Left hindlimb (tissue), 1 donor: ENCODE measurements at places on chromosomes 12 and 14.

DNA sequence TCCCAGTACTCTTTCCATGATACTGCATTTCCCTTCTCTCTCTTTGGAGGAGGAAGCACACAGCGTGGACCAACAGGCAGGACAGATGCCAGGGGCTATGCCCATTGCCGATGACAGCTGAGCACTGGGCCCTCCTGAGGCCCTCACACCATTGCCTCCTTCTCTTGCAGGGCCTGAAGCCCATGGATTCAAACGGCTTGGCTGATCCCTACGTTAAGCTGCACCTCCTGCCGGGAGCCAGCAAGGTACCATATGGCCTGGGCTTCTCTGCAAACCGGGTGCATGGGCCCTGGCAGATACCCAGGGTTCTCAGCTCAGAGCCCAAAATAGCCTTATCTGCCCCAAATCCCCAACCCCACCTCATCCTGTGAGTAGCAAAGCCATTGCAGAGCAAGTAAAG lies 25.2 kb upstream of the OAS1 start:
- DNase-seq = no peak

DNA sequence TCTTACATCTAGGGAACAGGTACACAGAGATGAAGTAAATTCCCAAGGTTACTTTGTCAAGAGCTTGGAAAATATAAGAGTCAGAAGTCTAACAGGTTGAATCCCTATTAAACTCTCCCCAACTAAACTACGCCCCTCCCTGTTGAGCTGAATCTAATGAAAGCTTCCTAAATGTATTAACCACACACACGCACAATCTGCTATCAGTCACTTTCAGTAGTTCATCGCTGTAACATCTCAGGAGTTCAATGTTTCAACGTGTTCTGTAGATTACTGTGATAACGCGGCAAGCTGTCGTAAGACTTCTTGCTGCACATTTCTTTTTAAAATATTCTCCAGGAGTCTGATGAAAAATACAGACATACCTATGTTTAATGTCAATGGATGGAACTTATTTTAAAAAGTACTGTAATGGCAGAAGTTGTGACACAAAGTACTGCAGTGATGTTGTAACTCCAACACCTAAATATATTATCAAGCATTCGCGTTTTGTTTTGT lies 612 bp upstream of the SLC25A3 start:
- DNase-seq = no peak

DNA sequence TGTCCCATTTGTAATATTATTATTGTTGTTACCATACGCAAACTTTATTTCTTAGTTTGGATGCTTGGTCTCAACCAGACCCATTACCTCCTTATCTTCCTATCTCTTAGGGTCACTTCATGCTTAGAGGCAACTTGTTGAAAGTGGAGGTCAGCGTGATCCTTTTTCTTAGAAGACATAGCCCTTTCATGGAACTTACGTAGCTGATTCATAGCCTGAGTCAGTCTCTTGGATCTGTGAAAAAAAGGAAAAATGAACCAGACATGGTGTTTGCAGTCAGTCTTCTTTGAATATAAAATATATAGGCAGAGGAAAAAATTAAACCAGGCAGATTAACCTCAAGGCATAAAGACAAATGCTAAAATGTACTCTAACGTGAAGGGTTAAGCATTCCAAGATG lies 613.7 kb downstream of the DIO2 start:
- no peak for DNase-seq

- DNase-seq = no peak
Measured at GRCh38 chr12:49231878-49232655, 32.8 kb upstream of the TUBA1C start.

- DNase-seq = no peak
Measured at GRCh38 chr14:23054000-23054811, 3.1 kb downstream of the CDH24 start.

- DNase-seq = no peak
Measured at GRCh38 chr12:51977320-51977753, 25.8 kb downstream of the ACVR1B start.

DNA sequence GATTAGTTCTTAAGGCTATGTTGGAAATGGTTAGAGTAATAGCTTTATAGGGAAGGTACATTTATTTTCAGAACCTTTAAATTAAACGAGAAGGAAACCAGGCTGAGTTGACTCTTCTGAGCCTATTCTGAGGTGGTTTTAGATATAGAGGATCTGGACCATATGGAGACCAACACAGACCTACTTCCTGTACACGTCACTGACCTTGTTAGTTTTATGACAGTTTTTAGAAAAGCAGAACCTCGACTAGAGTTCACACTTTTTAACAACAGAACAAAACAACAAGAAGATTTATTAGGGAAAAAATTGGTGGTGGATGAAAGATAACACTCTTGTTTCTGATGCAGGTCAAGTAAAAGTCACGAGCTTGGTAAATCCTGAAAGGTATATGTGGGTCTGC lies 107.1 kb downstream of the NPAS3 start:
- no peak for DNase-seq

- DNase-seq = no peak
Measured at GRCh38 chr12:12976366-12976765, 23.7 kb downstream of the HEBP1 start.

- DNase-seq = peak; percentile 10
Measured at GRCh38 chr14:101187816-101188570, 284.5 kb upstream of the RTL1 start.

DNA sequence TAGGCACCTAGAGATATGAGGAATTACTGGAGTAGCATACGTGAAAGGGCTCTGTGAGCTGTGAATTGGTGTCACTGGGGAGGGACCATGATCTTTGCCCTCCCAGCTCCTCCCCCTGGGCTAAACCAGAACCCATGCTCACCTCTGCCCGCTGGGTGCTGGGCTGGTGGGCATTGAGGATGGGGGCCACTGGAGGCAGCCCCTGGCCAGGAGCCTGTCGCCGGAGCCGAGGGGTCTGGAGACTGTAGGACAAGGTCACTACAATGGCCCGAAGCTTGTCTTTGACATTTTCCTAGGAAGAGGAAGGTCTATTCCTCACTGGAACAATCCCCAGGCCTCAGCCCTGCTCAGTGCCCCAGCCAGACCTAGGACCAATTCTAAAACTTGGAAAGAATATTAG lies 11.6 kb downstream of the ITGA7 start:
- DNase-seq = no peak

DNA sequence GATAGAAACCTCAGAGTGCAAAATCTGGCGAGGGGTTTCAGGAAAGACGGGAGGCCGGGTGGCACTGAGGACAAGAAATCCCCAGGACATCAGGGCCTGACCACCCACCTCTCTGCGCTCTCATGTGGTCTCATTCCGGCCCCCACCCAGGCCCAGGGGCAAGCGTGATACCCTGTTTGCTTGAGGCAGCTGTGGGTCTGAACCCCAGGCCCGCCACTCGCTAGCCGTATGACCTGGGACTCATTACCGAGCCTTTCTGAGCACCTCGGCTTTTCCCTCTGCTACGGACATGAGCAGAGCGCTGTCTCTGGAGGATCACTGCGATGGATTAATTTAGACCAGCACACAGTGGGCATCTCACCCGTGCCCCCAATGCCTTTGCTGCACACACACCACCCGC lies 25.5 kb upstream of the BCDIN3D start:
- no peak for DNase-seq

GRCh38 chr14:70257526-70257925 lies 68.8 kb upstream of the SLC8A3 start:
- no peak for DNase-seq

- DNase-seq = no peak
Measured at GRCh38 chr12:40226705-40227104, 1.9 kb downstream of the LRRK2 start.

- DNase-seq = no peak
Measured at GRCh38 chr14:55512421-55512820, 67.6 kb upstream of the KTN1 start.

DNA sequence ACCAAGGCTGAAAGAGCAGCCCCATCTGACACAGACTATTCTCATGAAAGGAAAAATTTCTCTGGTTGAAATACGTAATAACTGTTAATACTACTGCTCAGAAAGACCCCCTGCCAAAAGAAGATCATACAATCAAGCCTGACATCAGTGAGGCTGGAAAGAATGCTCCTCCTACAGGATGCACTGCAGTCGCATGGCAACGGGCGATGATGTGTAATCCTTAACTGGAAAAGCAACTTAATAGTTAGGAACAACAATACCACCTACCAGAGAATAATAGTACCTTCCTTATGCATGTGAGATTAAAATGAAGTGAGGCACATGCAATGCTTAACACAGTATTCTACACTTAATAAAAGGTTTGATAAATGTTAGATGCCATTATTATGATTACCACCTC lies 1.2 kb upstream of the GOLGA5 start:
- no peak for DNase-seq

DNA sequence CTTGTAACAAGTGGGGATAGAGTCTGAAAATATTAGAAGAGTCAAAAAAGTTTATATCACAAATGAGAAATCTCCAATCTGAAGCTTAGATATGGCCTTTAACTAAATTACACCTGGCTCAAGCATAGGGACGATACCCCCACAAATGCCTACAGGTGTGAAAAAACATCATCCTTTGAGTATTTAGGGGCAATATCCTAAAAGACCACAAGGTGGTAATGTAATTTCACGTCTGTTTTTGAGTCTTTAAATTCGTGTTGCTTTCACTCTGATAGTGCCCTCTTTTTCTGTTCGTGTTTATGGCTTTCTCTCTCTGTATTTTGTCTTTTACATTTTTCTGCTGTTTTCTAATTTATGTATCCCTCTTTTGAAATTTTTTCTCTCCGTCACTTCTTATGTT lies 84.3 kb downstream of the ETNK1 start:
- DNase-seq = no peak

- DNase-seq = no peak
Measured at GRCh38 chr12:53219292-53219955, 12.4 kb upstream of the ITGB7 start.

GRCh38 chr12:93237235-93237915 lies 140.3 kb upstream of the NUDT4 start:
- no peak for DNase-seq

DNA sequence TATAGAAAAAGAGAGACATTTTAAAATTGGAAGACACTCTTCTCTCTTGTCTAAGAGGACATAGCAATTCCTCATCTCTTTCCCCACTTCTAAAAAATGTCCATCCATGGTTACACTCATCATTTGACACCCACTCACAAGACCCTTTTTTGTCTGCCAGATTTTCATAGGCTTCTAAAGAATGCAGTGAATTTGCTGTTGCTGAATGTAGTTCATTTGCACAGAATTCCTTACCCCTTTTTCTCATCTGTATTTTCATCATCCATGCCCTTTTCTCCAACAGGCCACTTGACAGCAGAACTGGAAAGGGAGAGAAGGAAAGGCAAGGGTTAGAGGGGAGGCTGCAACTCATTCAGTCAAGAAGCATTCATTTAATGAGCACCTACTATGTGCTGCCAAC lies 128.0 kb downstream of the NUAK1 start:
- DNase-seq = no peak

- no peak for DNase-seq
Measured at GRCh38 chr12:94151582-94151981, 3.2 kb downstream of the PLXNC1 start.

DNA sequence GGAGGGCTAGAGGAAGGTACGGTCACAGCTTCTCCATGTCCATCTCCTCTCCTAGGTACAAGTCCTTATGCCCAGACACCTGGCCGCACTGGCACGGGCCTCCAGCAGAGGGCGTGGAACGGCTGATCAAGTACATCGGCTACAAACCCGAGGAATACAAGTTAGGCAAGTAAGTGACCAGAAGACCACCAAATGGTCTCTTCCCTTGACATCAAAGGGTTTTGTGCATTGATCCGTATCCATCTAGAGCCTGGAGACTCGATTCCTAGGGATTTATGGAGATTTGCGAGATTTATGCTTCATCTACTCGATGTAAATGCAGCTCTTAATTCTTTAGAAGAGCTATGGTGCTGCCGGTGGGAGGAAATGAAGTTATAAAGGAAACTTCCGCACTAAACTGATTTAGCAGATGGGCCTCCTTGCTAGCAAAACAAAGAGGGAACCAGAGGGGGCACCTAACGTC lies 44.2 kb downstream of the KCTD10 start:
- DNase-seq = peak; percentile 67

DNA sequence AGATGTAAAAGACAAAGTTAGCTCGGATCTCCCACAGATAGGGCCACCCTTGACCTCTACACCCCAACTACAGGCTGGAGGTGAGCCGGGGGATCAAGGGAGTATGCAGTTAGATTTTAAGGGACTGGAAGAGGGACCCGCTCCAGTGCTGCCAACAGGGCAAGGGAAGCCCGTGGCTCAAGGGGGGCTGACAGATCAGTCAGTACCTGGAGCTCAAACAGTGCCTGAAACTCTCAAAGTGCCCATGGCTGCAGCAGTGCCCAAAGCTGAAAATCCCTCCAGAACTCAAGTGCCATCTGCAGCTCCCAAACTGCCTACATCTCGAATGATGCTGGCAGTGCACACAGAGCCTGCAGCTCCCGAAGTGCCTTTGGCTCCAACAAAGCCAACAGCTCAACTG lies 10.4 kb downstream of the NYNRIN start:
- no peak for DNase-seq

- no peak for DNase-seq
Measured at GRCh38 chr12:64107776-64108175, 114.3 kb downstream of the KICS2 start.

DNA sequence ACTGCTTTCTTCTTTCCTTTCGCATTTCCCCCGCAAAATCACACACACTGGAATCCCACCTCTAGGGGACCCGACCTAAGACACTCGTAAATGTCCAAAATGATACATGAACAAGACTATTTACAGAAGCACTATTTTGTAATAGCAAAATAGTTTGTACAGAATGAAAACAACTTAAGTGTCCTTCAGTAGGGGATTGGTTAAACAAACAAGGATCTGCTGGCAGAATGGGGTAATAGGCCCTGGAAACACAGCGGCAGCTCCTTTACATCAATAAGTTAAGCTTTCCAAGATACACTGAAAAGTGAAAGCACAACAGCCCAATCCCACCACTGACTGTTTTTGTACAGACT lies 48.8 kb downstream of the LTBP2 start:
- no peak for DNase-seq

DNA sequence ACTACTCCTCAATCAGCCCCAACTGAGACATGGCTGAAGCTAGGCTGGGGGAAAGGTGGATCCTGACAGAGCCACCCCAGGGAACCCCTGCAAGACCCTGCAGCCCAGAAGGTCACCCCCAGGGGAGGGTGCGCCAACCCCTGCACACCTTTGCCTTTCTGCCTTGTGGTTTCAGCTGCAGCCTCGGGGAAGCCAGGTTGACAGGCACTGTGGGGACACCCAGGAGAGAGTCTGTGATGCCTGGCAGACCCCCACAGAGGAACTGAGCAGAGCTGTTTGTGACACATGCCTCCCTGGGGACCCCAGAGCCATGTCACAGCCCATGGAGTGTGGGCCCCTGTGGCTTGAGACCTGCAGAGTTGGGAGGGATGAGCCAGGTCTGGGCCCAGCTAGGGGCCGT lies 11.8 kb upstream of the HHIPL1 start:
- no peak for DNase-seq

- DNase-seq = no peak
Measured at GRCh38 chr12:3142386-3142785, 65.2 kb downstream of the TSPAN9 start.
